ENCODE measurements at places on chromosomes 5 and 9.

DNA sequence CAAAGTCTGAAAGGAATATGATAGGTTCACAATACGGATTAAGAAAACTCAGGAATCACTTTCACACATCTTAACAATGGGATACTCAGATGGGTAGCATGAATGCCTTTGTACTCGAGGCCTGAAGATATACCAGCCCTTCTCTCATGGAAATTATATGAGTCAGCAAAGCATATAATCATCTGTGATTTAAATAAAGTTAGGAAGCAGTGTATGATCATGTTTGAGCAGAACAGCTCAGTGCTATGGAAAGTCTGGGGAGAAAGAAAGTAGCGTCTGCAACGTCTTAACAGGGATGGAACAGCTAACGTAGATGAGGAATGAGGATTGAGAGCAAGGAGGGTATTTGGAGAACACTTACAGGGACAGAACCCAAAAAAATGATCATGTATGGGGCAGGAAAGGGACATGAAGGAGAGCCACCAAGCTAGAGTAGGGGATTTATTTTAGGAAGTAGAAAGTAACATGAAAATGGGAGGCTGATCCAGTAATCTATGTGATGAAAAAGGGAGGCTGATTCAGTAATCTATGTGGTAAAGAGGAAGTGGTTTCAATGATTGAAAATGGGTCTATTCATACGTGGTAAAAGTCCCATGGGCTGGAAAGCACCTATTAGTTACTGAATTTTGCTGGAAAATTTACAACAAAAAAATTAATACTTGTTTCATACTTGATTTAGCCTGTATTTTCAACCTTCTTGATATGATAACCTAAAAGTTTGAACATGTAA lies 85.9 kb downstream of the GNA14 start:
- DNase-seq, result no peak

DNA sequence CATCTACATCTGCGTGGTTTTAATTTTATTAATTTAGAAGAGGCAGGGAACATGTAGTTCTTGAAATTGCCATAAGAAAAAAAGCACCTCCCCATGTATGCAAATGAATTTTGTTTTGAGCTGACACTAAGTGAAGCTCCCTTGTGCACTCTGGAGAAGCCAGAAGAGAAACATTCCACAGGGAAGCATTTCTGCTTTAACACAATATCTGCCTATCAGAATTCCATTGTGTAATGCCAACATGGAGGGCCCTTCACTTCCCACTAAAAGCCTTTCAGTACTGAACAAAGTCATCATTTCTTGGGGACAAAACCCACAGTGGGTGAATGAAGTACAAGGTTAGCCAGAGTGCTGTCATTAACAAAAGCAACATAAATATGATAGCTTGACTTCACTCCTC lies 59.7 kb downstream of the PRELID2 start:
- no peak for DNase-seq

GRCh38 chr5:139116100-139116655 lies 82.0 kb downstream of the SIL1 start:
- DNase-seq, result no peak

DNA sequence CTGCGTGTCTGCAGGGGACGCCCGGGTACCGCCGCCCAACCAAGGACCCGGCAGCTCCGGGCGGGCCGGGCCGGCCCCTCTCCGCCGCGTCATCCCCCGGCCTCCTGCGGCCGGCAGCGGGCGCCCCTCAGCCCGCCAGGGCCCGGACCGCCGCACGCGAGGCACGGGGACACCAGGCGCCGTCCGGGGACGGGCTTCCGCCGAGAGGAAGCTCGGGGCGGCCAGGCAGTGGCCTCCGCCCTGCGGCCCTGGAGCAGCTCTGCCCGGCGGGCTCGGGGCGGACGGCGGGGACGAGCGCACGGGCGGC lies 373 bp downstream of the FBXW5 start:
- DNase-seq, result no peak

DNA sequence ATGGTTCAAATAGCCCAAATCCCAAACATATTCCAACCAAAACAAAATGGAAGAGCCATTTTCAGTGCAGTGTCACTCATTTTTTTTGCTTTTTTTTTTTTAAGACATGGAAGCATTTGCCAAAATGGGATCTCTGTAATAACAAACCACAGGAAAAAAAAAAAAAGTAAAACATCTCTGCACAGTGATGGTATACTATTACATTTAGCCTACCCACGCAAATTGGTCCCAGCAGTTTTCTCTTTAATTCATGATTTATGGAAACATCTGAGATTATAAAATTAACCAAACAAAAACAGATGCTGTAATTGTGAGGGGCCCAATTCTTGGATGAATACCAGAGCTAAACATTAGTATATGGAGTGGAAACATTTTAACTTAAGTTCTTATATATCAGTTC lies 566.6 kb downstream of the ZNF608 start:
- no peak for DNase-seq

GRCh38 chr5:73448463-73449136 lies at the start of gene FOXD1:
FOXD1 (minus strand) TSS chr5:73448777; CDS start chr5:73448362, 415 bp downstream.
- DNase-seq, result peak; percentile 40

GRCh38 chr5:110812639-110813038 lies 73.8 kb downstream of the SLC25A46 start:
- no peak for DNase-seq

DNA sequence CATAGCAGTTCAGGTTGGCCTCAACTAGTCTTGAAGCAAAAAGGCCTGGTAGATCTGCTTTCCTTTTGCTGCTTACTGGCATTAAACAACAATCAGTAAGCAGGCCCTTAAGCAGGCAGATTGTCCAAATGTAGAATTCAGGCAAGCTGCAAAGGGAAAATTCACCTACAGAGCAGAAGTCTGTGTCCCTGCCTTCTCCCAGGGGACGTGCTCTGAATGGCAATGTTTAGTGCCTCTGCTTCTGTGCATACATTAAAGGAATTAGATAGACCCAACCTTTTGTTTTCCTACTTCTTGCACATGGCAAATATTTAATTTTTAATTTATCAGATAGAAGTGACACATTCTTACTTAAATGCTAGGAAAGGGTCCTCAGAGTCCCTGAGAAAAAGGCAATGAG lies 328.8 kb upstream of the PIK3R1 start:
- DNase-seq, result no peak

GRCh38 chr9:133964463-133964862 lies 27.7 kb downstream of the VAV2 start:
- DNase-seq, result no peak

GRCh38 chr9:118009614-118010013 lies 305.4 kb downstream of the TLR4 start:
- no peak for DNase-seq

DNA sequence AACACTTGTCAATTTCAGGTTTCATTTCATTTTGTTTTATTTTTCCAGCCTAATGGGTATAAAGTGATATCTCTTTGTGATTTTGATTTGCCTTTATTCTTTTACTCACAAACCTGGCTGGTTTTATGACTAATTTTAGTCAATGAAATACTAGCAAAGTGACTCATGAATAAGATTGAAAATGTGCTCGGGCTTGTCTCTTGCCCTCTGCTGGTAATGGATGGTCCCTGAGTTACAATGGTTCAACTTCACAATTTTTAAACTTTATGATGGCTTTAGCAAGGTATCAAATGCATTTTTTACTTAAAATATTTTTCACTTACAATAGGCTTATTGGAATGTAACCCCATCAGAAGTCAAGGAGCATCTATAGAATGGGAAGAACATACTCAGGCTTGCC lies 431.4 kb upstream of the CCNG1 start:
- DNase-seq, result no peak

DNA sequence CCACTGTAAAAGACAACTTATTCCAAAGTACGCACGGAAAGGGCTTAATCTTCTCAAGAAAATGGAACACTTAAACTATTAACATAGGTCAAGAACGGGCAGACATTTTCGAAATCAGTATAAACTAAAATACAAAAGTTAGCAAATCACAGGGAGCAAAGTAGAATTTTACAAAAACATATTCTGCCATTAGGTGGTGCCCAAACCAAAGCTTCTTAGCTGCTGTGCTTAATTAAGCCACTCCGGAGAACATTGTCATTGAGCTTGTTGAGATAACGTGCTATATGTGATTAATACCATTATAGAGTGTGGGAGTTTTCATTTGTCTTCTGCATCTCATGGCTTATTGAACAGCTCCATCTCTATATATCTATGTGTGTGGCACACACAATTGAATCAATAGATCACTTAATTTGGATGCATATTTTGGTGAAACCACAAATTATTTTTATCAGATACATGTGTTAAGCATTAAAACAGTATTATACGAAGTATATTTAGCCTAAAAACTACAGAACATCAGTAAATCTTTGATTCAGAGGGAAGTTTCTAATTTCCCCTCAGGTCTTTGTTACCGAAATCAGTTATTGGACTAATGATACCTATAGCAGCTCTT lies 23.4 kb downstream of the UBLCP1 start:
- DNase-seq, result no peak

DNA sequence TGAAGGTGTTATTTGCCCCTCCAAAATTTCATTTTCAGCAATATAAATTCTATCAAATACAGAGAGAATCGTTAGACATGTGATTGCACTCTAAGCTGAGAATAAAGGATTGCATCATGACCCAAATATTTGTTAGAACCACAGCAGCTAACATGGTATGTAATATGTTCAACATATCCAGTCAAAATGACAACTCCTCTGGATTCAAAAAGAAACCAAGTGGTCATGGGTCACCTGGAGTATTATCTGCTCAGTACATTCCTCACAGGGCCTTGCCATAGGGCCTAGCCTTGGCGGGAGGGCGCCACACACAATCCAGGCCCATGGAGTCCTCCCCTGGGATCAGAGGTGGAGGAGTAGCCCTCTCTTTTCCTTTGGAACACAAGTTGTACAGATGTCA lies 179.2 kb downstream of the HSD17B3 start:
- no peak for DNase-seq

- no peak for DNase-seq
Observed at GRCh38 chr5:125093776-125094175, 347.3 kb upstream of the ZNF608 start.

DNA sequence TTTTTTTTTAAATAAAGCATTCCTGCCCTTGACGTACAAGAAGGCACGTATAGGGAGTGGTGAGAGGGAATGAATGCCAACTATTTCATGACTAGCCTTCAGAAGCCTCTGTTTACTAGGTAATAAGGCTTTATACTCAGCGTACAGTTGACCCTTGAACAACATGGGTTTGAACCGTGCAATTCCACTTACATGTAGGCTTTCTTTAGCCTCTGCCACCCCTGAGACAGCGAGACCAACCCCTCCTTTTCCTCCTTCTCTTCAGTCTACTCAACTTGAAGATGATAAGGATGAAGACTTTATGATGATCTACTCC lies 22.5 kb downstream of the CDC42SE2 start:
- no peak for DNase-seq

GRCh38 chr5:51829691-51830090 lies 446.4 kb downstream of the ISL1 start:
- no peak for DNase-seq

- DNase-seq, result no peak
Observed at GRCh38 chr5:74070766-74071165, 444.8 kb downstream of the ARHGEF28 start.

- DNase-seq, result no peak
Observed at GRCh38 chr9:11039006-11039405, 426.2 kb upstream of the PTPRD start.

DNA sequence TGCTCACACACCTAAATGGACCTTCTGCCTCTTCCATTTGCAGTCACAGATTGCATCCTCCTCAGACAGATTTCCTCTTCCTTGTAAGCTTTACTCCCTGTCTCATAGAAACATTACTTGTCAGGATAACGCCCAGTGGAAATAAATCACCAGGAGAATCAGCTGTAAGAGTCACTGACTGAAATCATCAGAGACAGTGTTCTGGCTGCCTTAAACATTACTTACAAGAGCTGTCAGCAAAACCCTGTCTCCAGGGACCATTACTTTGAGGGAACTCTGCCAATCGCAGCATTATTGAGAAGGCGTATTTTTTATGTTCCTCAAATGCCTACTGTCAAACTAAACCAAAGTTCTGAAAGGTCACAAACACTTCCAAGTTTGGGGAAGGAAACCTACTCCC lies 5.9 kb downstream of the DPYSL3 start:
- peak; percentile 13 for DNase-seq

DNA sequence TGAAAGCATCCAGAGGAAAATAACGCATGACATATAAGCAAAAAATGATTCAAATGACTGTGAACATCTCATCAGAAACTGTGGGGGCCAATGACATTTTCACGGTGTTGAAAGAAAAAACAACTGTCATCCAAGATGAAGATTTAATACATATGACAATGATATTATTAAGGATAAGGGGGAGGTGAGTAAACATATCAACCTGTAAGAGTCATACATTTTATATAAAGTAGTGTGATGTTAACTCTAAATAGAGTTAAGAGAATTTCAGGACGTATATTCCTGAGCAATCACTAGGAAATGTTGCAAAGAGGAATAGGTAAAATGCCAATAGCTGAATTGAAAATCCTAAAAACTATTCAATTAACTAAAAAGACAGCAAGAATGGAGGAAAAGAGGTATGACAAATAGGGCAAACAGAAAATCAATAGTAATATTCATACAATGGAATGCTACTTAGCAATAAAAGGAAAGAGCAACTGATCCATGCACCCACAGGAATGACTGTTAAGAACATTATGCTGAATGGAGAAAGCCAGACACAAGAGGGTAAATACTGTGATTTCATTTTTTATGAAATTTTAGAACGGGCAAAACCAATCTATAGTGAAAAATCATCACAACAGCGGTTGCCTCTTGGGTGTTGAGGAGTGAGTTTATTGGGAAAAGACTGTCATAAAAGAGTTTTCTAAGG lies 92.4 kb upstream of the JAK2 start:
- no peak for DNase-seq

DNA sequence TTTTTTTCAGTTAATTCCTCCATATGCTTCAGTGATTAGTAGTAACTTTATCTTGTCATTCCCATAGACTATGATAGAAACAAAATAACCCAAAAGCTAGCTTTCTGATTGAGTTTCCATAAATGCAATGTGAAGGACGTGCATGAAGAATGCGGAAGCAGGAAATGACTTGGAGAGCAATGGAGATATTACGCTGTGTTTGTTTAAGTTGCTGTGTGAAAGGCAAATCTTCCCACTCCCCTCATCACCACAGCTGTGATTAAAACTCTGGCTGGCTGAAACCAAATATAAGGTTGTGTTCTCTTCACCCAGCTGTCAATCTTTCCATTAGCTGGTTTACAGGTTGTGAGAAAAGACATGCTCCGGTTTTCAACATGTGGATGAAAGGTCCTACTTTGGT lies 83.9 kb downstream of the NR2F1-AS1 start:
- DNase-seq, result no peak
